Right cardiac atrium (tissue), 5 donors: ENCODE measurements at places on chromosomes 2 and 18. TPM values are rescaled to one million over a fixed set of nuclear protein-coding genes. Genes with fewer than 3 reads are reported as not detected.

The DHRS9 gene
- total RNA-seq, result 64.3 TPM

The CD8B2 gene
- not detected for total RNA-seq

The ANKRD53 gene
- 3.1 TPM for total RNA-seq

The ALPI gene
- not detected for total RNA-seq

The STAT4 gene
- 18.2 TPM for total RNA-seq

The CEBPZ gene
- total RNA-seq, result 24.0 TPM

The WNT10A gene
- not detected for total RNA-seq

The DLX1 gene
- total RNA-seq, result 0.18 TPM

The PXDN gene
- 13.7 TPM for total RNA-seq

The XDH gene
- not detected for total RNA-seq

The ARHGEF33 gene
- 0.41 TPM for total RNA-seq

The UNC80 gene
- not detected for total RNA-seq

The ZNF804A gene
- not detected for total RNA-seq

The SMCHD1 gene
- total RNA-seq, result 30.7 TPM

The HOXD1 gene
- total RNA-seq, result not detected

GRCh38 chr18:9796935-9797549 lies 88.7 kb upstream of the TXNDC2 start:
- no peak for DNase-seq

GRCh38 chr2:108701806-108702205 lies 17.5 kb upstream of the RANBP2 start:
- DNase-seq, result no peak

DNA sequence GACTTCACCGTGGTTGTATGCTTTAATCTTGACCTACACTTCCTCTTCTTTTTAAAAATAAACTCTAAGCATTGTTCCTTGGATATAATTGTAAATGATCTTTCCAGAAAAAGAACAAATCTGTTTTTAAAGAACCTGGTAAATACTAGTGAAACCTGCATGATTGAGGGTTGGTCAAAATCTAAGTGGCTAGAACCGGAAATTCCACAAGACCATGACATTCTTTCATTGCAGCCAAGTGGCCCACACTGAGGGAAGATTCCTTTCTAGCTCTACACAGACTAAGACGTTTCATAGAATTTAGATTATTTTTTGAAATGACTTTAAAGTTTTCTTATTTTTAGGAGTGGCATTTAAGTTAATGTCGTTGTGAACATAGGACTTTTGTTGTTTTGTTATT lies 356.7 kb downstream of the NYAP2 start:
- no peak for DNase-seq

DNA sequence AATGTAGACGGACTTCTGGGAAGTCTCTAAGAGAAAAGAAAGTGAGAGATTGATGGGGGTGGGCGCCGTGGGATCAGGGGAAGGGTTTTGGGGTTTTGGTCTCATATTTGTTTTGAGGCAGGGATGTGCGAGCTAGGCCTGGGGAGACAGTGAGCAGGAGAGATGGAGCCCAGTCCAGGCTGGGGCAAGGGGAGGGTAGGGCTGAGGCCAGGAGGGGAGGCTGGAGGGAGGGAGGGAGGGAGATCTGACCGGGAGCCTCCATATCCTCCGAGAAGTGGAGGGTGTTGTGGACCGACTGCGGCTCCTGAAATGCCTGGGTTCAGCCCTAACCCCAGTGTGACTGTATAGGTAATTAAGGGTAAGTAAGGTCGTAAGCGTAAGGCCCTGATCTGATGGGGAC lies 72.8 kb upstream of the ODC1 start:
- no peak for DNase-seq

- no peak for DNase-seq
Measured at GRCh38 chr2:217387776-217388387, 528.0 kb upstream of the TNP1 start.

GRCh38 chr2:237629739-237630138 lies 2.4 kb downstream of the LRRFIP1 start:
- no peak for DNase-seq

- DNase-seq, result no peak
Measured at GRCh38 chr2:9030841-9031240, 27.4 kb upstream of the MBOAT2 start.

- DNase-seq, result no peak
Measured at GRCh38 chr2:113894156-113894743, 4.4 kb downstream of the ACTR3 start.

DNA sequence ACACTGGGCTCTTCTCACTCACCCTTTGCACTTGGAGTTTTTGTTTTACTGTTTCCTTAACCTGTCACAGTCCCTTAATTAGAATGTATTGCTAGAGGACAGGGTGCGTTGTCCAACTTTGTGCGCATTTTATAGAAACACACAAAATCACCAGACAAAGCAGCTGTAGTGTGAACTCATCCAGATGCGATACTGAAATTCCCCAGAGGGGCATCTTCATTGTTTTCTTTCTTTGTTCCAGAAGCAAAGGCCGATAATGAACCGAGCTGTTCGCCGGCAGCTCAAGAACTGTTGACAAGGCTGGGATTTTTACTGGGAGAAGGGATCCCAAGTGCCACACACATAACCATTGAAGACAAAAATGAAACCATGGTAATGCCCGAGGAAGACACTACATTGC lies 137.6 kb downstream of the WDSUB1 start:
- no peak for DNase-seq

GRCh38 chr18:9348079-9348671 lies 13.6 kb downstream of the TWSG1 start:
- DNase-seq, result no peak

- no peak for DNase-seq
Measured at GRCh38 chr18:79625924-79626561, 53.6 kb upstream of the CTDP1 start.

GRCh38 chr2:179837408-179837807 lies 24.0 kb downstream of the ZNF385B start:
- DNase-seq, result no peak

GRCh38 chr2:235845245-235845644 lies 322.9 kb downstream of the GBX2 start:
- no peak for DNase-seq

DNA sequence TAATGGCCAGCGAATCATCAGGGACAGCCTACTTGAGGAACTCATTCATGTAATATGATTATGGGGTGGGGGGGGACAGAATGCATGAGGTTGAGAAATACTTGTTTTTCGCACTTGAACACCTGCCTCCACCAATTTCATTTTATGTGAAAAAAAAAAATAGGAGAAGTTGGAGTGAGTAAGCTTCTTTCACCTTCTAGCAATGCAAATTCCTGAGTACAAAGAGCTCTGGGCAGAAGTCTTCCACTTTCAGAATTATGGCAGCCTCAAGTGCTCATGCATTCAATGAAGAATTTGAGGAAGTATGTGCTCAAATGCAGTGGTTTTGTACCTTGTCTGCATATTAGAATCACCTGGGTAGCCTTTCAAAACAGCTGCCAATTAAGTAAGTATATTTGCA lies 40.1 kb upstream of the GPD2 start:
- no peak for DNase-seq

GRCh38 chr2:10753156-10753555 lies 31.7 kb downstream of the ATP6V1C2 start:
- no peak for DNase-seq

- DNase-seq, result no peak
Measured at GRCh38 chr2:207932106-207932505, 93.2 kb downstream of the PLEKHM3 start.

- DNase-seq, result no peak
Measured at GRCh38 chr2:15096873-15097272, 464.3 kb downstream of the NBAS start.

GRCh38 chr2:75025633-75026380 lies 67.4 kb downstream of the POLE4 start:
- no peak for DNase-seq

GRCh38 chr18:51196118-51196810 lies 1.2 kb downstream of the MEX3C start:
- DNase-seq, result peak; percentile 79

GRCh38 chr2:100423631-100424030 lies 6.2 kb upstream of the CHST10 start:
- no peak for DNase-seq

- DNase-seq, result peak; percentile 78
Measured at GRCh38 chr2:128306081-128306930, 12.4 kb downstream of the HS6ST1 start.

GRCh38 chr2:21281791-21282514 lies 158.2 kb downstream of the TDRD15 start:
- DNase-seq, result no peak

DNA sequence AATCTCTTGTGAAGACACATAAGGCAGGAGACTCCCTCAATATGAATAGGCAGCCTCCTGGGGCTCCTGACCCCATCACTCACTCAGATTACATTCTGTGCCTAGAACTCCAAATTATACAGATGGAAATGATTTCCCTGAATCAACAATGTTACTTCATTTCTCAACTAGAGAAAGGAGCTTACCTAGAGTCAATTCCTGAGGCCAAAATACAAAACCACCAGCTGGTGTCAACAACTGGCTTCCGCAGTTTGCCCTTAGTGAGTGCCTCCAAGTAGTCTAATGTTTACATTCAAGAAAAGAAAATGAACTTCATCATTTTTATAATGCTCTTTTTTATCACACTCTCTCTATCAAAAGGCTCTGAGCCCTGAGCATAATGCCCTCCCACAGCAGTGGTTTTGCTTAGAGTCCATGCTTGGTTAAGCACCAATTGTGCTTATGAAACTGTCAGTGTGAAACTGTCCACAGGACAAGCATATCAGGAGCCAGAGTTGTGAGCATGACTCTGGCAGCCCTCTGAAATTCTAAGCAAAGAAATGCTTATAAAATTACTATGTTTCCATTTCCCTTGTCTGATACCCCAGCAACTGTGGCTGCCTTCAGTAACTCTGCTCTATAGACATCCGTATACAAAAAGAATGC lies 305.7 kb upstream of the PKDCC start:
- no peak for DNase-seq

- DNase-seq, result no peak
Measured at GRCh38 chr2:72010647-72011369, 136.9 kb downstream of the CYP26B1 start.

GRCh38 chr2:175167076-175167791 lies 769 bp downstream of the ATF2 start:
- peak; percentile 77 for DNase-seq
